ENCODE measurements at places on chromosomes 6 and 20.

DNA sequence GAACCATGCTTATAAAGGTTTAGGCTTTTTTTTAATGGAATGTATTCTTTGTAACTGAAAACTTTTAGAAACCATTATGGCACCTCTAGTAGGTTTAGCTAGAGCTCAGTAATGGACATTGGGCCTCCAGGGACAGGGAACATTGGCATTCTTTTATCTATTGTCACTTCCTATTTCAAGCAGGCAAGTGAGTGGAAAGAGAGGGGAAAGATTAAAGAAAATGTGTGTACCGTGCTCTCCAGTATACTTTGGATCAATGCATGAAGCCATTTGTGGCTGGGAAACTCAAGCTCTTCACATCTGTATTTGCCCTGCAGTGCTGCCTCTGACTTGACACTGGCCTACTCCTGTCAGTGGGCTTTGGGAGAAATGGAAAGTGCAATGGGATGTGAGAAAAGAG is 18.6 kb downstream of the RBM24 start:
- DNase-seq = no peak

DNA sequence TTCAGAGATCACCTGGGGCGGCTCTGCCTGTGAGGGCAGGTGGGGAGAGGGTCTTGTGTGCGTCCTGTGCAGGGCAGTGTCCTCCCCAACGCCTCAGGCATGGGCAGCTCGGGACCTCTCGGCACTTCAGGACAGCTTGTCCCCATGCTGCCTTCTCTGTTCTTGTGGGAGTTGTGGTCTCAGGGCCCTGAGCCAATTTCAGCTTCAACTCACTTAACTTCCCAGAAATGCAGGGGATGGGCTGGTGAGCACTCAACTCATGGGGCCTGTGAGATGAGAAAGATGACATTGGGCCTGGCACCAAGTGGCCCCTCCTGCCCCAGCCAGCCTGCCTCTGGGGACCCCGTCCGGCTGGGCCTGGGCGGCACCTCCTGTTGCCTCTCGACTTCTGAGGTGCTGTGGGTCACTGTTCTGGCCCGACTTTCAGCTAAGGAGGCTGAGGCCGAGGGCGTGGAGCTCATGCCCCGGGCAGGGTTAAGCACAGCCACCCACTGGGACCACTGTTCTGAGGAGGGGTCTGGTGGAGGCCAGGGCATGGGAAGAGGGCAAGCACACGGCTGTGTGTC is 6.7 kb downstream of the RGS19 start:
- DNase-seq = no peak

DNA sequence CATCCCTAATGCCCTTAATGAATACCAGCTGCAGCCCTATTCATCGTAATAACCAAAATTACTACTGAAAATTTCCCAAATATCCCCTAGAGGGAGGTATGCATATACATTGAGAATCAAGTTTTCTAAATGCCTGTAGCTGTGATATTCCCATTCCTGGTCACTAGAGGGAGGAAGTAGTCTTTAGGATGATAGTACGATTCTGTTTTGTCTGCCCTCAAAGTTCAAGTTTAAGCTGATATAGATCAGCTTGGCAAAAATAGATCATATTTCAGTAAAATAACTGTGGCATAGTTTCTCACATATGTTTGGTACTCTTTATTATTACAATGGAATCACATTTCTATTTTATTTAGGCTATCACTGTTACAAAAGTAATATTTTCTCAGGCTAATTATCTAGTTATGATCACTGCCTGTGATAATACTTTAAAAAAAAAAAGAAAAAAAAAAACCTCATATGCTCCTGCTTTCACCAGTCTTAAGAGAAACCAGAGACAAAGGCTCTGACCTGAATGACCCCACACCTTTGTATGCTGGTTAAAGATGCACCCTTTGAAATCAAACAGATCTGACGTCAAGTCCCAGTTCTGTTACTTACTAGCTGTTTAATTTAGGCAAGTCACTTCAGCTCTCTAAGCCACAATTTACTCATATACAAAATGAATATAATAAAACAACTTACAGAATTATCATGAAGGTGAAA is 11.0 kb downstream of the TSPYL1 start:
- peak; percentile 67 for DNase-seq

GRCh38 chr20:856361-856775 is 22.9 kb downstream of the FAM110A start:
- peak; percentile 49 for DNase-seq

DNA sequence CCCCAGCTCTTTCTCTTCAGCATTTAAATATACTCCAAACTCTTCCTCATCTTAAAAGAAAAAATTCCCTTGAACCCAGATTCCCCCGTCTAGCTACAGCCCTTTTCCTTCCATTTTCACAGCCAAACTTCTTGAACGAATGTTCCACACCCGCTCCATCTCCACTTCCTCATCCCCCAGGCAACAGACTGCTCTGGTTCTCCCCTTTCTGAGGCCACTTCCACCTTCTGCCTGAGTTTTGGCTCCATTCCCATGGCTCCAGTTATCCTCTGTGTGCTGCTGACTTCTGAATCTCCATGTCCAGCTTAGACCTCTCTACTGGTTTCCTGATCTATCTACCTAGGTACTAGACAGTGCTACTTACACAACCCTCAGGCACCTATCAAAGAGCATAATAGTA is 106.4 kb downstream of the RALGAPA2 start:
- DNase-seq = no peak

DNA sequence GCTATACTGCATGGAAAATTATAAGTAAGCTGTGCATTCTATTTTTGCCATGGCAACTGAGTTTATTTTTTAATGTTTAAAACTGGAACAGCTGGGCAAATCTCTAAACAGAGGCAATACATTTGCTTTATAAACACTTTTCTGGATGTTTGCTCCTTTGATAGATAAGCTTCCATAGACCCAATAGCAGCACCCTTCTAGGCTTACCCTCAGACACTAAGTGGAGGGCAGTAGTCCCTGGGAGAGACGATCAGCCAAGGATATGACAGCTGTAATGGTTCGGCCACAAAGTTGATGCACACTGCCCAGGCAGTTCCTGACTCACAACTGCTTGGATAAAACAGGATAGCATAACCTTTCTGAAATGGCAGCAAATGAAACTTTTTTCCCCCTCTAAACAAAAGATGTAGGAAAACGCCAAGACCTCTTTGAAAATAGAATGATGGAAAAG is 8.5 kb upstream of the MRPS10 start:
- DNase-seq = no peak
